ENCODE measurements at places on chromosomes 5 and 9.

GRCh38 chr9:101848485-101848919 lies 110.1 kb upstream of the GRIN3A start:
- no peak for DNase-seq

- no peak for DNase-seq
Observed at GRCh38 chr5:170743876-170744212, 39.7 kb upstream of the GABRP start.

GRCh38 chr9:100445161-100445902 lies 18.4 kb downstream of the MSANTD3 start:
- DNase-seq = no peak

DNA sequence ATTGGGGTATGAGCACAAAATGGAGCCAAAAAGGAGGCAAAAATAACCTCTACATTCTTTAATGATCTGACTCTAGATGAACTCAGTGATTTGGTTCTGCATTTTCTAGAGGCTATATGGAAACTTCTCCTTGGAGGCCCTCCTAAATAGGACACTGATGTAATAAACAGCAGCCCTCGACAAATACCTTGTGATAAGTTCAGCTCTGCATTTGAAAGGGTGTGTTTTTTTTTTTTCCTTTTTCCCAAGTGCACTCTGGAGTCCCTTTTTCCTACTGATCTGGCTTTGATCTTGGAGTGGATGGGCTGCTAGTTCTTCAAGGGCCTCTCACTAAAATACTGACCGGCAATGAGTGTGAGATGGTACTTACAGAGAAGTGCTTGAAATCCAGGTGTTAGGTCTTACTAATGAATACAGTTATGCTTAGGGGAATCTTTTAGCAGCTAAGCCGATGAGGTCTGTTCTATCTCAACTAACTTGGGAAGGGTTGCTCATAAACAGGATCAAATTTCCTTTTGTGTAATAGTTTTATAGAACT lies 161.7 kb downstream of the MAST4 start:
- no peak for DNase-seq

GRCh38 chr5:55220433-55221185 lies 6.5 kb downstream of the MCIDAS start:
- no peak for DNase-seq

- no peak for DNase-seq
Observed at GRCh38 chr5:171954721-171955120, 51.7 kb downstream of the FBXW11 start.

DNA sequence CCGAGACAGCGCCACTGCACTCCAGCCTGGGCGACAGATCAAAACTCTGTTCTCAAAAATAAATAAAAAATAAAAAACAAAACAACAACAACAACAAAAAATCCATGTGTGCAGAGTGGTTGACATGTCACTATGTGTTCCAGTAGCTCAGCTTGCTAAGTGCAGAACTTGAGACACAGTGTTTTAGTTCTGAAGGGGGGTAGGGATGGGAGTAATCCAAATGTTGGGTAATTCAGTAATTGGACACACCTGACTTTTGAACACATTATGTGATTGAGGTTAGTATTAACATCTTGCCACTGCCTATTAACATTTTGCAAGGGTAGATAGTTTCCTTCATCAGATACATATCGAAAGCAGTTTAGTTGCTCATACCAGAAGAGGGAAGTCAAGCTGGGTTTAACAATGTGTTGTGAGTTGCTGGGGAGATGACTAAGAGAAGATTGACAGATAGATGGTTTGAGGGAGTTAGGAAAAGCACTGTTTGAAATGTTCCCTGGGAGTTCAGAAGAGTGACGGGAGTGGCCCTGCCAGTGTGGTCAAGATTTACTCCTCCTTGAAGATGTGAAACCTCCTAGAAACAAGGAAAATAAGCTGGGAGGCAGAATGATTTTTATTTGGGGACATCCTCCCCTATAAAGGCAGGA lies 928 bp downstream of the HACD4 start:
- DNase-seq = no peak

GRCh38 chr9:71820403-71820921 lies 52.1 kb upstream of the CEMIP2 start:
- no peak for DNase-seq

DNA sequence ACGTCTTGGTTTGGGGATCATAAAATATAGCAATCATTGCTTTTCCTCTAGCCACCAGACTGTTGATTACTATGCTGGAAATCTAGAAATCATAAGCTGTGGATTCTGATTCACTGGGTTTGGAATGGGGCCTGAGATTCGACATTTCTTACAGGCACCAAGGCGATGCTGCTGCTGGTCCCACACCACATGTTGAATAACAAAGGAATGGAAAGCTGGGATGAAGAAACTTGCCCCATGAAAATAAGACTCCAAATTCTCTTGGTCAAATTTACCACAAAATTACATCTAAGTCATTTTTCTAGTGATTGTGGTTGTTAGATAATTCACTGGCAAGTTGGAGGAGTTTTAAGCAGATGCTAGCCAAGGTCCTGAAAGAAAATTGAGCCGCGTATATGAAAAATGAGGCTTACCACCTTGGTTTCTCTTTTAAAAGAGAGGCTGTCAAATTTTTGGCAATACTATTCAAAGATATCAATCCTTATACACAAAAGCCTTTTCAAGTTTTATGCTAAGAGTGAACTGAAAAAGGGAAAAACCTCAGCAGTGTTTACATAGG lies 23.0 kb upstream of the MEIKIN start:
- DNase-seq = no peak

DNA sequence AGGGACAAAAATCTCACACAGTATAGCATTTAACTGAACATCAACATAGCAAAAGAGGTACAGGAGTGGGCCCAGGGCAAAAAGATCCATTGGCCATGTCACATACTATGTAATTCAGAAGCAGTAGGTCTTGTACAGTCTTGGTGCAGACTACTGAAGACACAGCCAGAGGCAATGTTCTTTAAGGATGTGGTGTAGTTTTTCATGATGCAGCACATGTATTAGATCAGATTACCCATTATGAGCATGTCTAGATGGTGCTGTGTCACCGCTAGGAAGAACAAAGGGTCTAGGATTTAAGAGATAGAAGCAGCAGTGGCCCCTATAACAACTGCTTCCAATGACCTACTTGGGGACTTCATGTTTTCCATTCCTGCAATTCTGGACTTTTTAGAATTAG lies 610.4 kb upstream of the MEF2C start:
- no peak for DNase-seq

DNA sequence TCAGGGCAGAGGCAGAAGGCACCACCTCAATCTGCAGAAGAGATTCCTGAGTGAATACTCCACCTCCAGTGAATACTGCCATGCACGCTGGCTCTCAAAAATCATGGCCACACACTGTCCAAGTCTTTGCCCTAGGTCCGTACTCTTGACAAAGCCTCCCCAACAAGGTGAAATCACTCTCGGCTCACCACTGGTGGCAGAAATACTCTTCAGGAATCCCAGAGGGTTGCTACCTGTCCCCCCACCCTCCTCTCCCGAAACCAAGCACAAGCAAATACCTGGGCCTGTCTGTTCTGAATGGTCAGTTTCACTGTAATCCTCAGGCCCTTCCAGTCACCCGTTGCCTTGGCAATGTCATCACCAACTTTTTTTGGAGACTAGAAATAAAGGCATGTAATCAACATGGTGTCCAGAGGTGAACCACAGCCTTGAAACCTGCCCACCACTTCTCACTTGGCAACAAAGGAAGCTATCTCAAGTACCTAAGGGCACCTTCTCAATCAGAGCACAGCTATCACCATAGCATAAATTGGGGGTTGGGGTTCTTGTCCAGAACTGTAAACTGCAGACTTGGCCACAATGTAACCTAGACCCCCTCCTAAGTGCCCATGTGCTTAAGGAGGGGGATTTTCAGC lies 1.8 kb downstream of the RPL12 start:
- no peak for DNase-seq

- no peak for DNase-seq
Observed at GRCh38 chr5:44900273-44900954, 91.7 kb downstream of the MRPS30 start.

DNA sequence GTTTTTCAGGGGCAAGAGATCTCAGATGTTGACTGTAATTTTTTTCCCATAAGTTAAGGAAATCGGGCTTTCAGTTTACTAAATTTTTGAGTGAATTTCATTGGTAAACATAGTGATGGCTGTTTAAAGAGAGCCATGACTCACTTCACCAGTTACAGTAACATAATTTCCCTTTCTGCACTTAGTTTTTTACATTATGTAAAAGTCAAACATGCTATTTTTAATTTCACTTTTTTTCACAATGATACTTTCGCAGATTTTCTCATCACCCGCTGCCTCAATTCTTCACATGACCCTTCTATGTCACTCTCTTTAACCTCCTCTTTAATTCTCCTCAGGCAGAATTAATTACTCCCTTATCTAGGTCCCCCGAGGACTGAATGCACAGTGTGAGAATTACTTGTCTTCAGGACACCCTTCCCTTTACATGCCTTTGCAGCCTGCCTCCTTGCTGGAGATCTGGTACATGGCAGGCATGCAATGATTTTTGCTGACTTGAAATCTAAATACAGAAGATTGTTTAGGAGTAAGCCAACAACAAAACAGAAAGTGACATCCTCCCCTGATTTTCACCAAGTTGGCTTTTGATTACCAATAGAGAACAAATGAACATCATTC lies 217.5 kb upstream of the S1PR3 start:
- no peak for DNase-seq

DNA sequence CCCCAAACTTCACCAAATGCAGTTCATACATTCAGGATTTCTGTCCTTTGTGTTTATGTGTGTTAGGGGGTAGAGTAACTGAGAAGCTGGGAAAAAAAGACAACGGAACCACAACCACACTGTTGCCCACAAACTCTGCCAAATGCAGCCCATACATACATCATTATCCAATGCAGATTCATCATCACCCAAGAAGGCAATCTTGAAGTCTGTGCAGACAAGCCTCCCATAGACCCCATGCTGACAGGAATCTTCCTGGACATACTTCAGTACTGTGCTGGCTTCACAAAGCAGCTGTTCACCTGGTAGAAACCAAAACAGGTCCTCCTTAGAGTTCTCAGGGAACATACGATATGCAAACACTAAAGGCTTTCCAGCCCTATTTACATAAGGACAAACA lies 38.9 kb downstream of the MTMR12 start:
- no peak for DNase-seq

GRCh38 chr5:80607832-80608231 lies 37.8 kb upstream of the ANKRD34B start:
- DNase-seq = no peak

DNA sequence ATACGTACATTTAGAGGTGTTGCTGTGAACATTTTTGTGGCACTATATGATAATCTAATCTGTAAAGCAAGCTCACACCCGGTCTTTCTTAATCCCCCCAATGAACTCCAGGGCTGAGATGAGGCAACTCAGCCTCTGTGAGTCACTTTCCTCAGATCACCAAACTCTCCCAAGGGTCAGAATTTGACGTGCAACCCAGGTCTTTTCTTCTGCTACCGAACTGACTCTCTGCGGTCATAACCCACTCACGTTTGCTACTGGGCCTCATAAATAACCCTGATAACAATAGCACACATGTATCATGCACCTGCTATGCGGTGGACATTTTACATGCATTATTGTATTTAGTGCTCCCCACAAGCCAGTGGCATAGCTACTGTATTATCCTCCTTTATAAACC lies 153.1 kb downstream of the DROSHA start:
- no peak for DNase-seq

DNA sequence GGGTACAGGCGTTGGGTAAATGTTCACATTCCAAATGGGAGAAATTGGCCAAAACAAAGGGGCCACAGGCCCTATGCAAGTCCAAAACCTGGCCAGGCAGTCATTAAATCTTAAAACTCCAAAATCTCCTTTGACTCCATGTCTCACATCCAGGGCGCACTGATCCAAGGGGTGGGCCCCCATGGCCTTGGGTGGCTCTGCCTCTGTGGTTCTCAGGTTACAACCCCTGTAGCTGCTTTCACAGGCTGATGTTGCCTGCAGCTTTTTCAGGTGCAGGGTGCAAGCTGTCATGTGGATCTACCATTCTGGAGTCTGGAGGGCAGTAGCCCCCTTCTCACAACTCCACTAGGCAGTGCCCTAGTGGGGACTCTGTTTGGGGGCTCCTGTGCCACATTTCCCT lies 44.8 kb downstream of the NLN start:
- DNase-seq = no peak

DNA sequence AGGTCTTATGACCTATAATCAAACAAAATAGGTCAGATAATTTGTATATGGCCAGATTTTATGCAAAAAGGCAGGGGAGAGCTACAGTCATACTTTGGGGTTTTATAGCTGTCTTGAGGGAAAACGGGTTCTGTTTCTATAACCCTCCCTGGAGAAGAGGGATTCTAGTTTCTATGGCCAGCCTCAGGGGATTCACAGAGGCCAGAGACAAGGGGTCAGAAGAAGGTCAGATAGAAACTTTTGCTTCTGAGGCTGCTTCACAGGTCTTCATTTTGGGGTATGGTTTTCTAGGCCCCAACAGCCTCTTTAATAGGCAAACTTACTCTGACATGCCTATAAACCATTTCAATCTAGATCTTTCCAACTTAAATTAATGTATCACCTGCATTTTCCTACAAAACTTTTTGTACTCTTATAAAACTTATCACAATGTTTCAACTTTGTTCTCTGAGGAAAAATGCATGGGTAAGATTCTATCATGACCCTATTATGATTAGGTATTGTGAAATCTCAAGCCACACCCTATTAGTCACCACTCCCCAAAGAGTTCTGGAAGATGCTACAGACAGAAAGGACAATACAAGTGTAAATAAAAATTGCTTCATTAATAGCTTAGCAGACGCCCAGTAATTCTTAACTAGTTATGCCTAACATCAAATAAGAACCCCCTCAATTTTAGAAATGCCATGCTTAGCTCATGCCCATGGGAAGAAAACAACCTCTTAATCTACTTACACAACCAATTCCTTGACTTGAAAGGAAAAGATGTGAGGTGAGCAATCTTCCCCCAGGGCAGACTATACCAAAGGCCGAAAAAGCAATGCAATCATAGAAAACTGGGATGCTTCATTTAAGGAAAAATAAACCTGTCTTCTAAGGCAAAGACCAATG lies 396.6 kb downstream of the TLR4 start:
- DNase-seq = no peak

DNA sequence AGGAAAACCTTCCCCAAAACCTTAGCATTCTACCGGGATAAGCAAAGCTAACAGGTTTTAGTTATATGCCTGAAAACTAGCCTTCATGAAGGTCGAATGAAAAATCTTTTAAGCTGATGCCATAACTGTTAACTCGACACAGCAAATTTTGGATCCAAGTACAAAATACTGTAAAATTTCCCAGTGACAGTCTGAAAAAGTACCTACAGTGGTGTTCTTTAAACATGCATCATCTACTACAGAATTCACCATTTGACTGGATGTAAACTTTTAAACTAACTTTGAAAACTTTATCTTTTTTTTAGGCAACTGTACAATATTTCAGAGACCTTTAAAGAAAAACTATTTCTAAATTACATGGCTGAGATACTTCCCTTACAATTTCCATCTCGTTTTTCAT lies 791 bp downstream of the RAPGEF6 start:
- no peak for DNase-seq

GRCh38 chr9:106615118-106615889 lies 247.7 kb upstream of the ZNF462 start:
- no peak for DNase-seq
